ENCODE measurements at places on chromosomes 5 and 9.

GRCh38 chr9:2634818-2635217, 13.2 kb downstream of the VLDLR start:
- DNase-seq, result no peak

DNA sequence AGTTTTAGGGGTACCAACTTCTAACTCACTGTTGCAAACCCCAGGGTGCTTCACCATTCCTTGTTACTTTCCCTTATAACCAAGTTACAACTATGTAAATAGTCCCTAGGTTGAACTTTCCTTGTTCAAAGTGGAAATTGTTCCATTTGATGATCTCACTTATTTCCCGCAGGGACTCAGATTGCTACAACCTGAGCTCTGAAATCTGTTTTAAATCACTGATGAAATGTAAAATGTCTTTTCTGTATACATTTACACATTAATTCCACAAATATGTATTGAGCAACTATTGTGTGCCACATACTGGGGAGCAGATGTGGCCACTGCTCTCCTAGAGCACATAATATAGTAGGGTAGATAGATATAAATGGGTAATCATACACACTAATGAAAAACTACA, 69.1 kb upstream of the TARS1 start:
- no peak for DNase-seq

DNA sequence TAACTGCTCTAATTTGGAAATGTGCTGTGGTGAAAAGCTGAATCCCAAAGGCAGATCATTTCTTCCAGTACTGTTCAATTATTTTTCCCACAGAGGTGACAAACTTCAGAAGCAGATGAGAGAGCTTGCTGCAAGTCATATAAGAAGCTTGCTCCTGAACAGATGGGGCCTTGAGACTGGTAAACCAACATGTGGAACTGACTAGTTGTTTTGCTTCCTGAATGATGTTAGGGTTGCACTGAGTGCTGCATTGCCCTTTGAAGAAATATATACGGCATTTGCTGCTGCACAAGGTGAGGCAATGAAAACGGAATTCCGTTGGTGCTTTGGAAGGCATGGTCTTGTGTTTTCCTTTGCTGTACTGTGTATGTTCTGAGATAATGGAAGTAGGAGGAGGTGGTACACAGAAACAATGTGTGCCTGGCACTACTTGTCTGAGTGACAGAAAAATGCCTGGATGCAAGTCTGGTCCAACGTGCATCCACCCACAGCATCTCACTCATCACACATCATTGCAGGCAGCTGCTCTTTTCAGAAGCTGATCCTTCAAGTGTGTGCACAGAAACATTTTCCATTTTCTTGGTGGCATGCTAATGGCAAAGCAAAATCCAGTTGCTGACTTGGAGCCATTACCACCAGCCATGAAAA, 76.9 kb downstream of the ANKH start:
- no peak for DNase-seq

DNA sequence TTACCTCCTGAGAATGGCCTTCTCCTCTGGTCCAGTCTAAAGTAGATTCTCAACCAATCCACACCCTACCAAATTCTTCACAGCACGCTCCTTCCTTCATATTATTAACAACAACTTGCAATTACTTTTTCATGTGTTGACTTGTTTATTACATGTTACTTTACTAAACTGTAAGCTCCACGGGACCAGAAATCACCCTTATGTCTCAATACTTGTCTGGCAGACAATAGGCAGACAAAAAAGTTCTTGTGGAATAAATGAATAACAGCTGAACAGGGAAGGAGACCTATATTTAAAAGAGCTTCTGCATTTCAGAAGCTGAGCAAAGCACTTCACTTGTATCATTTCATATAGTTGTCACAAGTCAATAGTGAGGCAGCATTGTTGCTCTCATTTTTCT, 5.7 kb upstream of the WWC1 start:
- DNase-seq, result no peak

GRCh38 chr5:54915466-54916027, 69.8 kb downstream of the ESM1 start:
- DNase-seq, result no peak

- DNase-seq, result no peak
Observed at GRCh38 chr5:4137781-4138180, 542.1 kb downstream of the IRX1 start.

DNA sequence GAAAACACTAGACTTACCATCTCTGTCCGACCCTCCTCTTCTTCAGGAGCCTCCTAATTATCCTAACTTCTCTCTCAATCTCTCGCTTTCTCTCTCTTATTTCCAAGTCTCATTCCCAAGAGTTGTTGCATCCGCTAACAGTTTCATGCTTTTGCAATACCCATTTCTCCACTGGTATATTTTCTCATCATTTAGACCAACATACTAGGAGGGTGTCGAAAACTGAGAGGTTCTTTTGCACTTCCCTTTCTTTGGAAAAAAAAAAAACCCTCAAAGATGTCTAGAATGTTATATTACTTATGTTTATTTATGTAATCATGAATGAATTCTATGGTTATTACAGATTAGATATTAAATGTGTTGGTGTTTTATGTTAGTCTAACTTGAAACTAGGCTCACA, 35.9 kb downstream of the SPZ1 start:
- no peak for DNase-seq

GRCh38 chr9:37184905-37185867, 64.8 kb downstream of the ZCCHC7 start:
- no peak for DNase-seq

DNA sequence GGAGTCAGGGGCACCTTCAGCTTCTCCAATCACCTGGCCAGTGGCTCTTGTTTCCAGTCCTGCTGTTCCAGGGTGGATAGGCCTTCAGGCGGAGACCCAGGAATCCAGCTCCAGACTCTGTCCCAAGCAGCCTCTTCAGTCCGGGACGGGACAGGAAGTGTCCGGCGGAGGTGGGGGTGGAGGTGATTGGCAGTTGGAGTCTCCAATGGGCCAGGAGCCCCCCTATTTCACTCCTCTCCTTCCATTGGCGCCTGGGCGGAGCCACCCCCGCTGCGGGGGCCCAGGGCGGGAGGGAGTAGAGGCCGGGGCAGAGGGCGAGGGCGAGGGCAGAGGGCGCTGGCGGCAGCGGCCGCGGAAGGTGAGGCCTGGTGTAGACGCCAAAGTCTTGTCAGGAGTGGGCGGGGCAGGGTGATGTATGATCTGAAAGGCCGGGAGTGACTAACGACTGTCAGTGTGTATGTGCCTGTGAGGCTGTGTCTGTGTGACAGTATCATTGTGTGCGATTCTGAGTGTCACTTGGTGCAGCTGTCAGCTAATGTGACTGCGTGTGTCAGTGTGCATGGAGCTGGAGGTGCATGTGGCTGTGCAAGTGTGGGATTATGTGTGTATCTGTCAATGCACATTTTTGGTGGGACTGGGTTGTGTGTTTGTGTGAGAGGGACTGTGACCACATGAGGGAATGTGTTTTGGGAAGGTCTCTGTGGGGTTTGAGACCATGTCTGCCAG, at the start of gene IL11RA:
Gene IL11RA, plus strand, starts transcription at position 310 of the 726 bp plus-strand sequence. CDS start 3,033 bp downstream, outside the sequence.
- no peak for DNase-seq

DNA sequence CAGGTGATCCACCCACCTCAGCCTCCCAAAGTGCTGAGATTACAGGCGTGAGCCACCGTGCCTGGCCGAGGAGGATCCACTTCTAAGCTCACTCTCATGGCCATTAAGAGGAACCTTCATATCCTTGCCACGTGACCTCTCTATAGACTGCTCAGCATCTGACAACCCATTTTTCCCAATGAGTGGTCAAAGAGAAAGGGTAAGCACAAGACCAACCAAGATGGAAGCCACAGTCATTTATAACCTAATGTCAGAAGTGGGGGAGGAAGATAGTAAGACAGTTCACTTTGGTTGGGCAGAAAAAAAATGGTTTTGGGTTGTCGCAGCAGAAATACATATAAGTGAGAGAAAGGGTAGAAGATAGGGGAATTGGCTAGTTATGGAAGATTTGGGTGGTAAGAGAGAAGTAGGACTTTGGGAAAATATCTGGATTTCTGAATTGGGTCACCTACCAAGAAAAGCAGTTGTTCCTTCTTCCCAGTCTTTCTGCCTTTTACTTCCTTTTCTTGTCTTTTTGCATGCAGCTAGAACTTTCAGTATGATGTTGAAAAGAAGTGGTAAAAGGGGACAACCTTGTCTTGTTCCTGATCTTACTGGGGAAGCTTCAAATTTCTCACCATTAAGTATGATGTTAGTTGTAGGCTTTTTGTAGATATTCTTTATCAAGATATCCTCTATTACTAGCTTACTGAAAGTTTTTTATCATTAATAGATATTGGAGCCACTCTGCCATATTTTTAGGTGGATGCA, 15.6 kb downstream of the SNX2 start:
- DNase-seq, result no peak

- no peak for DNase-seq
Observed at GRCh38 chr9:126893079-126893478, 21.5 kb upstream of the RALGPS1 start.

- DNase-seq, result no peak
Observed at GRCh38 chr5:9544502-9545135, 1.3 kb downstream of the SEMA5A start.

- no peak for DNase-seq
Observed at GRCh38 chr5:30034870-30035269, 1158.6 kb upstream of the CDH6 start.

GRCh38 chr9:95516221-95516733, 494 bp downstream of the PTCH1 start:
- no peak for DNase-seq

DNA sequence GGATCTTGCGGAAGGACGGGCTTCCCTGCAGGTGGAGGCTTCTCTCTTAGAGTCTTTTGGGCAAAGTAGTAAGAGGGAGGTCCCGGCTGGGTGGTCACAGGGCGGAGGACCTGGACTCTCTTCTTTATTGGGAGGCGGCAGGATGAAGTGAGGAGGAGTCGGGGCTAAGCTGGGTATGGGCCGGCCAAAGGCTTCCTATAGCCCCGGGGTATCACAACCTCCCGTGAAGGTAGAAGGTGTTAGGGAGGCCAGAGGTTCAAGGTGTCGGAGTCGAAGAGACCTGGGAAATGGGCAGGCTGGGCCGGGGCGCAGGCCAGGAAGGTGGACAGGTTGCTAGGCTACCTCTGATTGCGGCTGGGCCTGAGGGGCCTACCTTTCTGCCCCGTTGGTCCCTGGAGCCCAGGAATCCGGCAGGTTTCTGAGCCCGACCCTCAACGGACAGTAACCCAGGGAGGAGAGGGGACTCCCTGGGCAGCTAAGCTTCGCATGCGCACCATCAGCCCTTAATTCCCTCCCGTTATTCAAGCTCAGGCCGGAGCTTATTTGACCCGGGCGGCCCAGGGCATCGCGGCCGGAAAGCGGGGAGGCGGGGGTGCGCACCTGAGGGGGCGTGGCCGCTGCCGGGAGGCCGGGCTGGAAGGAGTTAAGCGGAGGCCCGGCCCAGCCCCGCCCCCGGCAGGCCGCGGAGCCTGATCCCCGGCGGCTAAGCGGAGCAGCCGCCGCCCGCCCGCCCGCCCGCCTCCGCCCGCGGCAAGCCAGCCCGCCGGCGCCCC, at the start of gene TESK1:
Gene TESK1, plus strand, starts transcription at position 685 of the 773 bp plus-strand sequence. CDS start 358 bp downstream, outside the sequence.
- peak; percentile 77 for DNase-seq

- no peak for DNase-seq
Observed at GRCh38 chr5:112663146-112663545, 74.5 kb upstream of the APC start.

DNA sequence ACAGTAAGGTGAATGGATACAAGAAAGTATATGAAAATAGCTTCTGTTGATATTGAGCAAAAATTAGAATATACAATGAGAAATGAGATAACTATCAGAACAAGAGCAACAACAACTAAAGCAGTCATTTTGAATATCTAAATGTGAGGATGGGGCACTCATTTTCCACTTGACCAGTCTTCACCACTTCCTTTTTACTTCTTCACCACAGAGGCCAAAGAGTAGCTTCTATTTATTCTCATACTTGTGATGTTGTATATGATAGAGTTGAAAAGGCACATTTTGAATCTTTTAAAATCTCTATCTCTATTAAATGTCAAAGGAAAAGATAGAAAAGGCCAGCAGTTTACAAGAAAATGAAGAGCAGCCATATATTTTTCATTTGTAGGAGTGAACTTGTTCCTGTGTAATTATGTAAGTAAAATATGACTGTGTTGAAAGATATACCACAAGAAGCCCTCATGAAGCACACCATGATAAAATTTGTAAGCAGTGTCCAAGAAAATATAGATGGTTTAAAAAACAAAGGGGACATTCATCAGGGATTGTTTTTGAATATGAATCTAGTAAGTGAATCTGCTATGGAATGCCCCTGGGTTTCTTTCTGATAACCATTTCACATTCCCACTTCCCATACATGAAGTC, 39.2 kb downstream of the ADAMTS19 start:
- no peak for DNase-seq

- DNase-seq, result no peak
Observed at GRCh38 chr5:126917918-126918614, 112.3 kb downstream of the MARCHF3 start.

DNA sequence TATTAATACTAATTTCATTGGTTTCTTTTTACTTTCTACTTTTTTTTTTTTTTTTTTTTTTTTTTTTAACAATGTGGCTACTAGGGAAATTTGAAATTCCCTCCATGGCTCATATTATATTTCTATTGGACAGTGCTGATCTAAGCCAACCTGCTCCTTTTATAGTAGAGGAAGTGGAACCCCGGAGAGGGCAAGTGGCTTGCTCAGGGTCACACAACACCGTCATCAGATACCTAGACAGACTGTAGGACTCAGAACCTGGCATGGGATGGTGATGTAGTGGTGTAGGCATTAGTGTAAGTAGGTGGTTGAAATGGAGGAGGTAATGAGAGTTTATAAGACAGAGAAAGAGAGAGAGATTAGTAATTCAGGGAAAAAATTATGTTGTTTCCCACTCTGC, 10.8 kb downstream of the ZNF618 start:
- no peak for DNase-seq

GRCh38 chr5:32261198-32261597, 51.5 kb downstream of the MTMR12 start:
- no peak for DNase-seq

GRCh38 chr5:143063175-143063970, 293.2 kb downstream of the ARHGAP26 start:
- DNase-seq, result no peak

DNA sequence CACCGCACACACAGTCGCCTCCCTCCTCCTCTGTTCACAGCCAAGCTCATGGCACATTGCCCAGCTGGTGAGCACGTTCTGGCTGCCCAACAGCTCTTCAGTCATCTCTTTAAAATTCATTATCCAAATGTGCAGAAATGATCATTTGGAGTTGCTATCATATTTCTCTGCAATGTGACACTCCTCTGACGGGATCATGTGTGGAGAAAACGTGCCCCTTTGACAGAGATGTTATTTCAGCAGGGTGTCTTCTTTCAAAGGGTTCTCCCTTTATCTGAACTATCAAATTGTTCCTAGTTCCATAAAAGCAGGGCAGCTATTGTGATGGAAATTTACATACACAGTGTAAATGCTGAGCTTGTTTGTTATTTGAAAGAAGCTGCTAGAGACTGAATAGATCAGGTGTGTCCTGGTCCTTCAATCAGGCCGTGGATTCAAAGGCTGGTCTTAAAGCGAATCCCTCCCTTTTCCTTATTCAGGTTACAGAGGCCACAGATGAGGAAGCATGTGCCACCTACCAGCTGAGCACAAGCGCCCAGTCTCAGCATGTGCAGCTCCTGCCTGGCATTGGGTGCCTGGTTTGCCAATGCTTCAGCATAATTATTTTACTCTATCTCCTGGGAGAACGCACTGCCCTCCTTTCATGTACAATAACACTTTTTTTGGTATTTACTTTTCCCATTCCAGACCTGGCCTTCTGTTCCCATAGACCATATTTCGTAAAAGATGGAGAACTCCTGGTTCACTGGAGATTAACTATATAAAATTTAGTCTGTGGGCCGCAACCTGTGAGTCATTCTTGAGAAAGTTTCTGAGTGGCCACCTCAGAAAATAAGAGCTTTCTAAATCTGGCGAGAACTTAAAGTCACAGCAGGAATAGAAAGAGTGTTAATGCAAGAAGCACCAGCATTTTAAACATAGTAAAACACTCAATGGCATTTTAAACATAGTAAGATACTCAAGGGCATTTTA, 433.7 kb downstream of the ENC1 start:
- DNase-seq, result no peak
